GM23248 (cell line): ENCODE measurements at places on chromosomes 5 and 9. TPM values are rescaled to one million over a fixed set of nuclear protein-coding genes. Genes with fewer than 3 reads are reported as not detected.

The PTGES gene
- total RNA-seq, result 8.3 and 12.6 TPM in 2 replicates

The EQTN gene
- total RNA-seq, result not detected in 2 replicates

The CNTNAP3 gene
- not detected in 2 replicates for total RNA-seq

The PLCXD3 gene
- total RNA-seq, result 0.13 and 0.22 TPM in 2 replicates

The CCL27 gene
- total RNA-seq, result not detected in 2 replicates

The TMC1 gene
- 2.4 TPM in 1 of 2 replicates, not detected in the other for total RNA-seq

The PCDHGA8 gene
- 0.86 and 1.5 TPM in 2 replicates for total RNA-seq

The SLIT3 gene
- 49.4 and 61.9 TPM in 2 replicates for total RNA-seq

The ROR2 gene
- 8.2 and 12.9 TPM in 2 replicates for total RNA-seq

The PCDHA3 gene
- total RNA-seq, result not detected in 2 replicates

The KLF4 gene
- 28.7 and 38.6 TPM in 2 replicates for total RNA-seq

The C5orf46 gene
- total RNA-seq, result not detected in 2 replicates

The PRRX2 gene
- total RNA-seq, result 145 and 169 TPM in 2 replicates
